ENCODE measurements at places on chromosomes 13 and 19.

GRCh38 chr19:4389064-4389375 lies 11.3 kb downstream of the SH3GL1 start:
- no peak for DNase-seq

GRCh38 chr13:113208421-113209335 lies at the start of gene PCID2:
Gene PCID2, minus strand, starts transcription at chr13:113208669. Its CDS starts 35 bp downstream, at chr13:113208634.
- peak; percentile 83 for DNase-seq

DNA sequence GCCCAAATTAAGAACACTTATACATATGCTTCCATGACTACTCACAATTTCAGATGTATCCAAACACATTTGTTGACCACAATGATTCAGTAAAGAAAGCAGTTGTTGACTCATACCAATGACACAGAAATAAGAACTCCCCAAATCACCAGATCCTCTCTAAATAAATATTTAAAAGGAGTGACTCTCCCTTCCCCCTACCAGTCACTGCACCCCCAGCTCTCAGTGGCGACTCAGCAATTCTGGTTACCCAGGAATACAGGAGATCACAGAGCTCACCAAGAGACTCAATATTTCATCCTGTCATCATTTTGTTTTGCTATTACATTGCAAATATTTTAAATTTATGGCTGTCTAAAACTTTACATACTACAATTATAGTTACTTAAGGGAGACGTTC lies 131.5 kb downstream of the RGCC start:
- DNase-seq, result no peak

DNA sequence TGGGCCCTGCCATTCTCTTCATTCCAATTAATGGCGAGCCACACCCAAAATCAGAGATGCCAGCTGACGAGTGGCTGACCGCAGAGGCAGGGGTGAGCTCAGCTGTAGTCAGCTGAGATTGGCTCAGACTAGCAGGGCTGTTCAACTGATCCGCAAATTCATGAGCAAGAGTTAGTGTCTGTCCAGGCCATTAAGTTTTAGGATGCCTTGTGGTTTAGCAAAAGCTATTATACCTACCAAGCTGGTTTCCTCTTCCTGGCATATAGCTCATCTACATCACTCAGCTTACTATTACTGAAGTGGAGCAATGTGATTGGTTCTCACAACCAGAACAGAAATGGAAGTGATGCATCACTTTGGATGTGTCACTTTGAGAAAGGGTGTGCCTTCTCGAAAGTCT lies 148.7 kb downstream of the NALCN start:
- no peak for DNase-seq

DNA sequence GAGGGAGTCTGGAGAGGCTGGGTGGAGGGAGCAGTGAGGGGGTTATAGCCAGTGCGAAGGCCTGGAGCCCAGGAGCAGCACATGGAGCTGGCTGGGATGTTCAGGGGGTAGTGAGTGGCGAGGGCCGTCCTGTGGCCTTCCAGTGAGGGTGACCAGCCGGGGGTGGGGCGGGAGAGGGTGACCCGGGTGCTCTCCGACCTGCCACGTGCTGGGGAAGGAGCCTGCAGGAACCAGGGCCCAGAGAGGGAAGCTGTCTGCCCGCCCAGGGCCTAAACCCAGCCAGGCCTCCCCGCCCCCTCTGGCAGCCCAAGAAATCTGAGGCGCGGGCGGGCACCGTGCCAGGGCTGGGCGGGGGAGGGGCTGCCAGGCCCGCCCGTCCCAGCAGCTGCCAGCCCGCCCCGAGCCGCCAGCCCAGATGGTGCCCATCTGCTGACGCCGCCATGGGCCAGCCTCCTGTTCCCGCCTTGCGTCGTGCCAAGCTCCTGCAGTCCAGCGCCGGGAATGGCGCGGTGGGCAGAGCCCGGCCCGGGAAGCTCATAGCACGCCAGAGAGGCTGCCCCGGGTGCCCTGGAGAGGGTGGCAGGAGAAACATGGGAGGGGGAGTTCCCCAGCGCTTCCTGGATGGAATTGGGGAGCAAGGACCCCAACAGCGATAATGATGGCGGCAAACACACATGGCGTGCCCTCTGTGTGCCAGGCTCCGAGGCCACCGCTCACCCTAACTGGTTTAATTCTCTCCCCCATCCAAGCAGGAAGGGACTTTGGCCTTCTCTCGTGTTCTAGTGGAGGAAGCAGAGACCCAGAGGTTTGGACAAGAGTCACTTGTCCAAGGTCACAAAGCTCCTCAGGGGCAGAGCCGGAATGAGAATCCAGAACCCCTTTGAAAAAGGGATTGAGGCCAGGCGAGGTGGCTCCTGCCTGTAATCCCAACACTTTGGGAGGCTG lies 21.5 kb downstream of the NFIC start:
- no peak for DNase-seq

DNA sequence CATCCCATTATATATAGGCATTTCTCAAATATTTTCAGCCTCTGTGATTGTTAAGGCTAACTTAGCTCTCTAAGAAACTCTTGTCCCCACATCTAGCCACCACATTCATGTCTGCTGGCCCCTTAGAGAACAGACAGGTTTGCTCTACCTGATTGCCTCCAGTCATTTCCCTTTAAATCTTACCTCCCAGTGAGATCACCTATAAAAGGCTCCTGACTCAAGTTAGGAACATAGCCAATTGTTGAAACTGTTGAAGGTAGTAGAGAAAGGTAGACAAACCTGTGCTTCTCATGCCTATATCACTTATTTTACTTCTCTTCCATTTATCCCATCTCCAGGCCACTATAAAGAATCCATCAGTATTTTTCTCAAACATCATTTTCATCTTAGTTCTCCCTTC lies 771.4 kb downstream of the DIAPH3 start:
- no peak for DNase-seq

DNA sequence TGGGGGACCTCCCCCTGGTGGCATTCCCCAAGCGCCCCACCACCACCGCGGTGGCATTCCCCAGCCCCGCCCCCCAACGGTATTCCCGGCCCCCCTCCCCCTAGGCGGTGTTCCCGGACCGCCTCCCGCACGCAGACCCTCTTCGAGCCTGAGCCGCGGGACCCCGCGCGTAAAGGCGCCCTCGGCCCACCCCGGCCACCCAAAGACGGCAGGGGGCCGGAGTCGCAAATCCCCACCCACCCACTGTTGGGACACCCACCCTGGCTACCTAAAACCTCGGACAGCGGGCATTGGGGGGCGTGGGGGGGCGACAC lies 22.4 kb downstream of the OLFM2 start:
- no peak for DNase-seq

DNA sequence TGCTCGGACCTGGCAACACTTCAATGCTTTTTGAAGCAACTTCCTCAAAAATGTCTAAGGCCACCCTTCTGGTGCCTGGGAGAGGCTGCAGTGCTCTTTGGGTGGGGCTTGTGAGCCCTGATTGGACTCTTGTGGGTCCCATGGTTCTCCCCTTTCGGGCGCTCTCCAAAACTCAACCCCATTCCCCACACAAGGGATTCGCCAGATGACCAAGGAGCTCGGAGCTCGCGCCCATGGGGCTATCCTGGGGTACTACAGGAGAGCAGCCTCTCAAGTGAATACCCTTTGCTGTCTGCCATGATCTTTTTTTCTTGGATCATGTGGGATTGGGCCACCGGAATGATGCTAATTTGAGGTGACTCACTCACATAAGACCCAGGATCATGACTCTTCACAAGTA lies 29.7 kb upstream of the KL start:
- no peak for DNase-seq

GRCh38 chr19:49442354-49442753 lies 1.0 kb upstream of the SLC17A7 start:
- DNase-seq, result no peak

- DNase-seq, result peak; percentile 82
These were observed 5.6 kb downstream of the ICAM5 start for GRCh38 chr19:10295305-10295846.

GRCh38 chr19:12751635-12752034 lies at the start of gene BEST2:
Gene BEST2, plus strand, starts transcription at chr19:12751791. Its CDS starts 802 bp downstream, at chr19:12752593.
- no peak for DNase-seq

- peak; percentile 85 for DNase-seq
These were observed at the start of gene FOXA3 for GRCh38 chr19:45863840-45864628. Gene FOXA3, plus strand, starts transcription at chr19:45864326. Its CDS starts 131 bp downstream, at chr19:45864457.

- DNase-seq, result no peak
These were observed 1556.0 kb downstream of the EFNB2 start for GRCh38 chr13:104979281-104980030.

DNA sequence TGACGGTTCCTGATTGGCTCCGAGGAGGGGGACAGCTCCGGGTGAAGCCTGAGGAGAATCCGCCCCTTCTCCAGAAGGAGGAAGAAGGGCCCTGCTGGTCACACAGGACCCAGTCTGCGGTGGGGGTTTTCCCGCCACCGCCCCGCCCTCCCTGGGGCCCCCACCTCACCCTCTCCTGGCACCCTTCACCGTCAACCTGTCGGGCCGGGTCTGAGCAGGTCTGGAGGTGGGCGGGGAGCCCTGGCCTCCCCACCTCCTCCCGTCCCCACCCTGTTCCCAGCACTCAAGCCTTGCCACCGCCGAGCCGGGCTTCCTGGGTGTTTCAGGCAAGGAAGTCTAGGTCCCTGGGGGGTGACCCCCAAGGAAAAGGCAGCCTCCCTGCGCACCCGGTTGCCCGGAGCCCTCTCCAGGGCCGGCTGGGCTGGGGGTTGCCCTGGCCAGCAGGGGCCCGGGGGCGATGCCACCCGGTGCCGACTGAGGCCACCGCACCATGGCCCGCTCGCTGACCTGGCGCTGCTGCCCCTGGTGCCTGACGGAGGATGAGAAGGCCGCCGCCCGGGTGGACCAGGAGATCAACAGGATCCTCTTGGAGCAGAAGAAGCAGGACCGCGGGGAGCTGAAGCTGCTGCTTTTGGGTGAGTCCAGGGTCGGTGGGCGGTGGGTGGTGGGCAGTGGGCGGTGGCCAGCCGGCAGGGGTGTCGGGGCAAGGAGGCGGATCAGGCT lies at the start of gene GNA15:
GNA15 (plus strand) TSS at position 73 of the 723 bp plus-strand sequence; CDS start at position 491, 418 bp downstream.
- no peak for DNase-seq

DNA sequence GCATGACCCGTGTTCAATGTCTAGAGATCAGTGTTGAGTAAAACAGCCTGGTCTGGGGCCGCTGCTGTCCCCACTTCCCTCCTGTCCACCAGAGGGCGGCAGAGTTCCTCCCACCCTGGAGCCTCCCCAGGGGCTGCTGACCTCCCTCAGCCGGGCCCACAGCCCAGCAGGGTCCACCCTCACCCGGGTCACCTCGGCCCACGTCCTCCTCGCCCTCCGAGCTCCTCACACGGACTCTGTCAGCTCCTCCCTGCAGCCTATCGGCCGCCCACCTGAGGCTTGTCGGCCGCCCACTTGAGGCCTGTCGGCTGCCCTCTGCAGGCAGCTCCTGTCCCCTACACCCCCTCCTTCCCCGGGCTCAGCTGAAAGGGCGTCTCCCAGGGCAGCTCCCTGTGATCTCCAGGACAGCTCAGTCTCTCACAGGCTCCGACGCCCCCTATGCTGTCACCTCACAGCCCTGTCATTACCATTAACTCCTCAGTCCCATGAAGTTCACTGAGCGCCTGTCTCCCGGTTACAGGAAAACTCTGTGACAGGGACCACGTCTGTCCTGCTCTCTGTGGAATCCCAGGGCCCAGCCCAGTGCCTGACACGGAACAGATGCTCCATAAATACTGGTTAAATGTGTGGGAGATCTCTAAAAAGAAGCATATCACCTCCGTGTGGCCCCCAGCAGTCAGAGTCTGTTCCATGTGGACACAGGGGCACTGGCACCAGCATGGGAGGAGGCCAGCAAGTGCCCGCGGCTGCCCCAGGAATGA lies 1.5 kb upstream of the CEACAM5 start:
- peak; percentile 78 for DNase-seq

GRCh38 chr19:57210381-57210780 lies 19.1 kb downstream of the ZNF264 start:
- no peak for DNase-seq

- DNase-seq, result no peak
These were observed 7.9 kb upstream of the LINGO3 start for GRCh38 chr19:2315818-2316353.

GRCh38 chr19:1763648-1764639 lies 10.6 kb downstream of the ONECUT3 start:
- no peak for DNase-seq

DNA sequence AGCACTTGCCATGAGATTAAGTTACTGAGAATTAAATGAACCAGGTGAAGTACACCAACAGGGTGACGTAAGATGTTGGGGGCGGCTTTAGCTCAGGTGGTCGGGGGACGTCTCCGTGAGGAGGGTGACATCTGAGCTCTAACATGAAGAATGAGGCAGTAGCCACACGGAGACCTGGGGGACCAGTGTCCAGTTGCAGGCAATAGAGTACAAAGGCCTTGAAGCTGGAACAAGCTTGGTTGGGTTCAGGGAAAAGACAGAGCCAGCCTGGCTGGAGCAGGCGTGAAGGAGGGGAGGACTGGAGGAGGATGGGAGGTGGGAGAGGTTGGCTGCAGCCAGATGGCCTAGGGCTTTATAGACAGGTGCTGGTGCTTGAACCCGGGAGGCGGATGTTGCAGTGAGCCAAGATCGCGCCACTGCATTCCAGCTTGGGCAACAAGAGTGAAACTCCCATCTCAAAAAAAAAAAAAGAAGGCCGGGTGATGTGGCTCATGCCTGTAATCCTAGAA lies 1.6 kb downstream of the SPINT2 start:
- DNase-seq, result no peak

- no peak for DNase-seq
These were observed 172.9 kb downstream of the UGGT2 start for GRCh38 chr13:95880331-95880730.

DNA sequence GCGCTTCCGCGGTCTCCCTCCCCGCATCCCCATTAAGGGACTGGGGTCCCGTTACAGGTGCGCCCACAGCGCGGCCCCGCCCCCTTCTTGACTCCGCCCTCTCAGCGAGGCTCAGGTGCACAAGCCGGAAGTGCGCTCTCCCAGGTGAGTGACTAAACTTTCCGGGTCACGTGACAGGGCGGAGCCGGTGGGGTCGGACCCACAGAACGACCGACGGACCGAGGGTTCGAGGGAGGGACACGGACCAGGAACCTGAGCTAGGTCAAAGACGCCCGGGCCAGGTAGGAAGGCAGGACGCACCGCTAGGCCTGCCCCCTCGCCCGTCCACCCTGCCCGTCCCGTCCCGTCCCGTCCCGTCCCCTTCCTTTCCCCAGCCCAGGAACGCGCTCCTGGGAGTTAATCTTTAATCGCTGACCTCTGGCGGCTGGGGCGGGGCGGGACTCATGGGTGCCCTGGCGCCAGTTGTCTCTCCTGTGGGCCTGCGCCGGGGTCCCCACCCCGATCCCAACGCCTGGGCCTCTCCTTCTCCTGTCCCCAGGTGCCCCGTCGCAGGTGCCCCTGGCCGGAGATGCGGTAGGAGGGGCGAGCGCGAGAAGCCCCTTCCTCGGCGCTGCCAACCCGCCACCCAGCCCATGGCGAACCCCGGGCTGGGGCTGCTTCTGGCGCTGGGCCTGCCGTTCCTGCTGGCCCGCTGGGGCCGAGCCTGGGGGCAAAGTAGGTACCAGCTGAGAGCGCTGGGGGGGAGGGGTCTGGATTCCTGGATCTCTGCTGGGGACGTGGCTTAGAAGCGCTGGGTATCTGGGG lies at the start of gene CRB3:
CRB3 (plus strand) TSS at position 202 of the 804 bp plus-strand sequence; CDS start at position 633, 431 bp downstream.
- no peak for DNase-seq

DNA sequence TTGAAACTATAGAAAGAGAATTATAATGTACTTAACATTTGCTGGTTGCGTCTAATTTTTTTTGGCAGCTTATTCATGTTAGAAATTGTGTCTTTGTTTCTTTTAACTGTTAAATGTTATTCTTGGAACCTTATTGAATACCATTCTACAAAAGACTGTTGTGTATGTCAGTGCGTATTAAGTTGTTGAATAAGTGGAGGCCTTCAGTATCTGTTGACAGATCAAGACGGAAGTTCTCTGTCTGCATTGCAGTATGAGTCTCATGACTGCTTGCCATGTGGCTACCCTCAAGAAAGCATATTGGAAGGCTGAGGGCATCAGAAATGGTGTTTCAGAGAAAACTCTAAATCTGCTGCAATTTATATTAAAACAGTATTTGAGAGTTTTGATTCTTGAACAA lies 8.5 kb downstream of the UBA2 start:
- no peak for DNase-seq

All from GM12892 (cell line).